ENCODE measurements at places on chromosomes 2 and 18. TPM values are rescaled to one million over a fixed set of nuclear protein-coding genes. Genes with fewer than 3 reads are reported as not detected.

Gene PDE11A
- total RNA-seq = not detected

Gene RAX
- total RNA-seq = not detected

Gene SLC11A1
- 0.27 TPM for total RNA-seq

Gene KLF7
- 21.8 TPM for total RNA-seq

Gene MALL
- not detected for total RNA-seq

Gene IL1F10
- total RNA-seq = not detected

Gene RGPD6
- total RNA-seq = 12.0 TPM

Gene IL1RL1
- 2.4 TPM for total RNA-seq

Gene NEUROD1
- not detected for total RNA-seq

Gene LOXHD1
- total RNA-seq = not detected

Gene SFTPB
- not detected for total RNA-seq

Gene EMILIN2
- 38.3 TPM for total RNA-seq

Gene SH3RF3
- total RNA-seq = 0.23 TPM

Gene DSG4
- total RNA-seq = not detected

Gene GNLY
- total RNA-seq = 18.1 TPM

Gene KLHL41
- not detected for total RNA-seq

Gene LAMA1
- total RNA-seq = not detected

Gene PIAS2
- 29.2 TPM for total RNA-seq

Gene NGEF
- total RNA-seq = not detected

Gene CLEC4F
- not detected for total RNA-seq

Gene HOXD13
- total RNA-seq = not detected

Gene ATP8B1
- total RNA-seq = not detected

Gene PSTPIP2
- total RNA-seq = 25.6 TPM

Gene KIF1A
- total RNA-seq = 0.41 TPM

Gene TGFA
- total RNA-seq = 0.07 TPM

Gene PLA2R1
- not detected for total RNA-seq

Gene C1QL2
- not detected for total RNA-seq

Gene VSNL1
- total RNA-seq = not detected

Gene ANKAR
- total RNA-seq = 5.0 TPM

Gene EPB41L3
- 1.8 TPM for total RNA-seq

Gene ZBTB7C
- 0.11 TPM for total RNA-seq

Gene MEIS1
- not detected for total RNA-seq

Gene VIT
- total RNA-seq = not detected

Gene C2orf76
- 8.6 TPM for total RNA-seq

Gene IL36B
- not detected for total RNA-seq

Gene EVX2
- total RNA-seq = not detected

Gene SAG
- total RNA-seq = 0.34 TPM

Gene SPR
- 0.89 TPM for total RNA-seq

Gene TRMT61B
- total RNA-seq = 14.3 TPM

Gene MCM6
- 141 TPM for total RNA-seq

Measured in T-helper 2 cell treated with Interferon-gamma antibody and Interleukin-4, amounts not matched to agents 100 ng/mL and 5 ng/mL, for 36 hours (primary cell).